Left lung (tissue), 14 donors: ENCODE measurements at places on chromosomes 16 and 17. TPM values are rescaled to one million over a fixed set of nuclear protein-coding genes. Genes with fewer than 3 reads are reported as not detected.

GRCh38 chr17:62840871-62841270, 32.8 kb upstream of the MARCHF10 start:
- DNase-seq: no peak

The TBC1D28 gene
- polyA plus RNA-seq: not detected

The SPATA22 gene
- polyA plus RNA-seq: not detected

GRCh38 chr16:75471723-75472633, 7.5 kb upstream of the TMEM170A start:
- DNase-seq: peak; percentile 17

The EFNB3 gene
- 23.4 TPM for polyA plus RNA-seq

GRCh38 chr16:4763791-4764190, 3.2 kb downstream of the ZNF500 start:
- DNase-seq: no peak
